CD4-positive, alpha-beta T cell treated with Interleukin-17A for 4 hours (primary cell): ENCODE measurements at places on chromosomes 1 and 21.
A peak's percentile ranks its signal among the peaks of the same experiment; 100 is the strongest.

DNA sequence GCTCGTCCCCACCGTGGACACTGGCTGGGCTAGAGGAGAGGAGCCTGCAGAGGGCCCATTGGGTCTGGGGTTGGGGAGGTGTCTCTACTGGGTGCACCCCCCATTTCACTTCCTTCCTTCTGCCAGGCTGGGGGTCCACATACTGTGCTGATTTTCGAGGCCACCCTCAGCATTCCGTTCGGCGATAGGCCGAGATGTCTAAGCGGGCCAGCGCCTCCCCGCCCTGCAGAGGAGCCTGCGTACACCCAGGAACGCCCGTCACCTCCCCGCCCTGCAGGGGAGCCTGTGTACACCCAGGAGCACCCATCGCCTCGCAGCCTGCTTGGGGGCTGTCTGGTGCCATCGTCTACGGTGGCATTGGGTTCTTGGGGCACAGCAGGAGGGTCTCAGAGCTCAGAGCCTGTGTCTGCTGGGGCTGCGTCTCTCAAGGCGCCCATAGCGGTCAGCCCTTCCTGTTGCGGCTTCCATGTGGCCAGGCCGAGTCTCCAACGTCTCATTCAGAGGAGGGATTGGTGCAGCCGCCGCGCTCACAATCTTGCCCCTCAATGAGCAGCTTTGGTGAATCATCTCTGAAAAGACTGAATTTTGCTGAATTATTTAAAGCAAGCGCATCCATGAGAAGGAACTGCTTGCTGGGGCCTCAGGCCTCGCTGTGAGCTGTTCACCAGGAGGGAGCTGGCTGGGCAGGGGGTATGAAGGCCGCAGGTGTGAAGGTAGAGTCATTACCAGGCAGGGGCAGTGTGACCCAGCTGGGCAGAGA is 30.7 kb upstream of the AGPAT3 start:
- no peak for DNase-seq

GRCh38 chr1:193402037-193402436 is 215.6 kb upstream of the B3GALT2 start:
- DNase-seq: no peak

GRCh38 chr1:159100589-159100988 is 24.0 kb upstream of the AIM2 start:
- no peak for DNase-seq

- DNase-seq: peak; percentile 3
Measured at GRCh38 chr21:35940074-35940927, 120.0 kb downstream of the SETD4 start.

- no peak for DNase-seq
Measured at GRCh38 chr1:19646377-19647319, 2.5 kb downstream of the NBL1 start.

- DNase-seq: peak; percentile 39
Measured at GRCh38 chr1:119141020-119141424, 569 bp upstream of the WARS2 start.

GRCh38 chr1:89652373-89652772 is 19.5 kb downstream of the LRRC8C start:
- no peak for DNase-seq

- no peak for DNase-seq
Measured at GRCh38 chr1:171179318-171180227, 5.5 kb upstream of the FMO2 start.

DNA sequence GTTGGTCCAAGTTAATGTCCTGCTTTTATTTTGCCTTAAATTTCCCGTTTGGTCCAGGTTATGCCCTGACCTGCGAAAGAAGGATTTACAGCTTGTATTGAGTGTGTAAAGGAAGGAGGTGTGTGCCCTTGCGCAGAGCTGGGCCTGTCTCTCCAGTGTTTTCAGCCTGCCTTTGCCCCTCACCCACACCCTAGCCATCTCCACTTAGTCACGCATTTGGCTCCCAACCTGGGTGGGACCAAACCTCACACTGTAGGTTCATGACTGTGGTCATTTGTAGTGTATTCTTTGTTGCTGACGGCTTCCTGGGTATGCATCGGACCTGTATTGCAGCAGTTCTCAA is 572 bp upstream of the SRSF10 start:
- peak; percentile 51 for DNase-seq

- DNase-seq: no peak
Measured at GRCh38 chr1:199029401-199029800, 390.6 kb downstream of the PTPRC start.

DNA sequence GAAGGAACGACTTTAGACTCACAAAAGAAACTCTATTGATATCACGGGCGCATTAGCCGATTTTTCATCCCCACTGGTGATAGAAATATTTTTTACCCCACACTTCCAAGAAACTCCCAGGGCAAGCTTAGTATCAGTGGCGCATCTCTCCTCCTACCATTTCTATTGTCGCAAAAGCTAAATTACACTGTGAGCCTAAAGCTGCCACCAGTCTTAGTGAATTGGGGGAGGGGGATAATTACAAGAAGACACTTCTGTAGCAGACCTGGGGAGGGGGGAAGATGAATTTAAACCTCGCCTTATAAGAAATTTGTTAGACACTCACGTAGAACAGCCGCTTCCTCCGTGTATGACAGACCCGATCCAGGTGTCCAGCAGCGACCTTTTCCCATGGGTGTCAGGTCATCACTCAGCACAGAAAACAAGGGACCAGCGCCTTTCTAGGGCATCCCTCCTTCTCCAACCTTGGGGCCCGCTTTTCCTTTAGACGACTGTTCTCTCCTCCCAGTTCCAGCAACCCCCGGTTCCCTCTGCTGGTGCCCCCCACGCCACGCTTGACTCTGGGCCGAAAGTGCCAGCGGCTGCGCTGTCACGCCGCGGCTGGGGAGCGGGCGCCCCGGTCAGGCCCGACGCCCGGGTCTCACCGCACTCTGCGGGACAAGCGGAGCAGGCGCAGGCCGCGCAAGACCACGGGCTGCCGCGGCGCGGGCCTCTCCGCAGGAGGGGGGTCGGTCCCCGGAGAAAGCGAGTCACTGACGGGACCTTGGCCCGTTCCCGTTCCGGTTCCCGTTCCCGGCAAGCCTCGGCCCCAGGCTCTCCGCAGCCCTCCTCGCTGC is 821 bp downstream of the PHC2 start:
- DNase-seq: peak; percentile 52

DNA sequence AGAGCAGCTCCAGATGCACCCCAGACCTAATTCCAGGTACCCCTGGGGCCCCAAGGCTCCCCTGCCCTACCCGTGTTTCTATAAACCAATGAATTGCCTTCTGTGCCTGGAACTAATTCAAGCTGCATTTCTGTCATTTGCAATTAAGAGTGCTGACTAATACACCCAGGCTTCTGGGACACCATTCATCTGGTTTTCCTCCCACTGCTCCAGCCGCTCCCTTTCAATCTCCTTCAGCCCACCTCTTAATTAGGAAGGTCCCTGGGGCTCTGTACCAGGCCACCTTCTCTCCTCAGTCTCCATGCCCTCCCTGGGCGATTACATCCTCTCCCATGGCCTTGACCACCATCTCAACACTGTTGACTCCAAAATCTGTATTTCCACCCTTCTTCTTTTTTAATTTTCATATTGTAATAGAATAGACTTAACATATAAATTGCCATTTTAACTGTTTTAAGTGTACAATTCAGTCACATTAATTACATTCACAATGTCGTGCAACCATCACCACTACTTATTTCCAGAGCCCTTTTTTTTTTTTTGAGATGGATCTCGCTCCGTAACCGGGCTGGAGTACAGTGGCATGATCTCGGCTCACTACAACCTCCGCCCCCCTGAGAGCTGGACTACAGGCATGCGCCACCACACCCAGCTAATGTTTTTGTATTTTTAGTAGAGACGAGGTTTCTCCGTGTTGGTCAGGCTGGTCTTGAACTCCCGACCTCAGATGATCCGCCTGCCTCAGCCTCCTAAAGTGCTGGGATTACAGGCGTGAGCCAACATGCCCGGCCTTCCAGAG is 9.2 kb upstream of the GJB3 start:
- DNase-seq: no peak

DNA sequence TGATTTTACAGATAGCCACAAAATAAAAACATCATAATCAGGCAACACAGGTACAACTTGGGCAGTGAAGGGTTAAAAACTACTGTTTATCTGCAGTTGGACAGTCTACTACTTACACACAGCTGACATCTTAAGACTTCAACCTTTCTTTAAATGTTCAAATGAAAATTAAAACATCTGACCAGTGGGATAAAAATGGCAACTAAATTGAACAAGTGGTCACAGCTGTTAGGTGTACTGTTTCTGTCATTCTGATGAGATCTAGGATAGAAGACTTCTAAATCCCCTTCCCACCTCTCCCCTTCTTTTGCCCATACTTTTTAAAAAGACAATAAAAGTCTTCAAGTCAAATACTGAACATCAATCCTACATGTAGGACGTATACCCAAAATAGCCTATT is 56.2 kb downstream of the ENAH start:
- DNase-seq: no peak

DNA sequence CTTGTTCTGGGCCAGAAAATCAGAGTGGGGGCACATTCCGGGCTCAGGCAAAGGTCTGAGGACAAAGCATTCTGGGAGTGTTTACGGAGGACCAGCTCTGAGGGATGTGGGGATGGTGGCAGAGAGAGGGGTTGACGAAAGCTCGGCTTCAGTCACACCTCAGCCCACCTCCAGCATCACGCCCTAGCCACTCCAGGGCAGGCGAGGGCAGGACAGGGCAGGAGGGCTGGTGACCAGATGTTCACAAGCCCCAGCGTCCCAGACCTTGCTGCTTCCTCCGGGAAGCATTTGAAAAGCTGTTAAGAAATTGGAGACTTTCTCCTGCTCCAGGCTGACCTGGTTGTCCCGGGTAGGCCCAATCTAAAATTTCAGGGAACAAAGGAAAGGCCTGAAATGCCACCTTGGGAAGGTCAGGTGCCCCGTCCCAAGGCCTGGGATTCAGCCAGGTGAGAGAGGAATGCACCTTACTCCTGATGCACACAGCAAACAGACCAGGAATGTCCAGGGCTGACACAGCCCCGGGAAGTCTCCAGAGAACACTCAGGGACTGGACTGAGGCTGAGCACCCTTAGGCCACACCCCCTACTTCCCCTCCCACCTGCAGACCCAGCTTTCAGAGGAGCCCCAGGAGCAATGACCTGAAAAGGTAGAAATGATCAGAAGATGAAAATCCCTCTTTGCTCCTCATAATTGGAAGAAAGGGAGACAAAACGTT is 71.9 kb upstream of the KLHDC7A start:
- DNase-seq: no peak

GRCh38 chr1:182968151-182968741 is 15.3 kb upstream of the SHCBP1L start:
- DNase-seq: no peak

DNA sequence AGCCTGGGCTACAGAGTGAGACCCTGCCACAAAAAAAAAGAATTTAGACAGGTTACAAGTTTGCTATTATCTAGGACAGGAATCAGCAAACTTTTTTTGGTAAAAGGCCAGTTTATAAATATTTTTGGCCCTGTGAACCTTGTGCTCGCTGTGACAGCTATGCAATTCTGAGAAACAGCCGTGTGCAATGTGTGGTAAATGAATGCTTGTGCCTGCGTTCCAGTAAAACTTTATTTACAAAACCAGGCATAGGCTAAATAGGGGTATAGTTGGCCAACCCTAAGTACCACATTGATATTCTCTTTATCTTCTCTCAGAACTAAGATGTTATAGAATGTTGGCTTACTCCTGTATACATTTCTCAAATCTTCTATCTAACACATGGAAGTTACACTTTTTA is 24.3 kb downstream of the FBXO28 start:
- DNase-seq: no peak
